ENCODE measurements at places on chromosomes 12 and 14. TPM values are rescaled to one million over a fixed set of nuclear protein-coding genes. Genes with fewer than 3 reads are reported as not detected.

- no peak for DNase-seq
Observed at GRCh38 chr12:46921764-46922133, 96.0 kb upstream of the SLC38A4 start.

NTS gene
- not detected for total RNA-seq

GRCh38 chr14:57659052-57659451, 165.4 kb upstream of the CCDC198 start:
- no peak for DNase-seq

DNA sequence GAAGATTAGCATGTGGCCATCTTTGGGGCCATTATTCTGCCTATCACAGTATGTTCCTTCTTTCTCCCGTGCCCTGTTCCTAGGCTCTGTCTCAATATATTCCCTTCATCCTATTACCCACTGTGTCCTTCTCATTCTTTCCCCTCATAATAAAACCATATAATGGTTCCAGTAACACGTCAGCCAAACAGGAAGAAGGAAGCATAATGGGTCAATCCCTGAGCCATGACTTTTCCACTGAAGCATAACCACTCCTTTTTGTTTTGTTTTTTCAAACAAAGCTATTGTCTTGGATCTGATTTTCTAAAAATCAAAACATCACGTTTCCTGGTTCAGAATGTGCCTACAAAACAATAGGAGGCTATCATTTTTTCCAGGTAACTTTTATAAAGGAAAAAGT, 21.3 kb upstream of the RHOJ start:
- no peak for DNase-seq

All from mesenteric fat pad (tissue), 1 donor.